ENCODE measurements at places on chromosomes 3 and 15.

GRCh38 chr3:185089751-185090150 is 63.1 kb downstream of the C3orf70 start:
- DNase-seq = no peak

- no peak for DNase-seq
Measured at GRCh38 chr3:111594205-111594604, 941 bp downstream of the ZBED2 start.

DNA sequence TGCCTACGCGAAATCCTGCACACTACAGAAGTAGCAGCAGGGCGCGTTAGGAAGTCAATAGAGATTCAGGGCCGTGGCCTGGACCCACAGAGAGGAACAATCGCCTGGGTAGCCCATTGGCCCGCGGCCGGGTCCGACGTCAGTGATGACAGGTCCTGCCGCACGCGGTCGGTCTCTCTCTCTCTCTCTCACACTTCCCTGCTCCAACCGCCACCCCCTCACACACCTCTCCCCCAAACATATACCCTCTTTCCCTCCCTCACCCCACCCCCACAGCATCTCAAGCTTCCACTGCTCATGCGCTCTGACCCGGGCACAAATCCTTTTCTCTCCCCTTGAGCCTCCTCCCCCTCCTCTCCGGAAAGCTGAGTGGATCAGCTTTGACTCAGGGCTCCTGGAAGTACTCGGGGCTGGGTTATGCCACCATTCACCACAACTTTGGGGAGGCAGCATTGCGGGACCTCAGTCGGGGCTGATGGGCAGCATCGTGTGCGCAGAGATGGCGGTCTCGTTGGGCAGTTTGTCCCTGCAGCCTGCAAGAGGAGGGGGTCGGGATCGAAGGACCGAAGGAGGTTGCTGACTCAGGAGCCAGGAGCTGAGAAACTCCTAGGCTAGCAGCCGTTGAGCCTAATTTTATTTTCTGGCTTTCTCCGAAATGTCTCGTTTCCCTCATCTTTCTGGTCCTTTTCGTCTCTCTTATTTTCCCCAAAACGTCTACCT is 9.0 kb downstream of the ZIC4 start:
- no peak for DNase-seq

DNA sequence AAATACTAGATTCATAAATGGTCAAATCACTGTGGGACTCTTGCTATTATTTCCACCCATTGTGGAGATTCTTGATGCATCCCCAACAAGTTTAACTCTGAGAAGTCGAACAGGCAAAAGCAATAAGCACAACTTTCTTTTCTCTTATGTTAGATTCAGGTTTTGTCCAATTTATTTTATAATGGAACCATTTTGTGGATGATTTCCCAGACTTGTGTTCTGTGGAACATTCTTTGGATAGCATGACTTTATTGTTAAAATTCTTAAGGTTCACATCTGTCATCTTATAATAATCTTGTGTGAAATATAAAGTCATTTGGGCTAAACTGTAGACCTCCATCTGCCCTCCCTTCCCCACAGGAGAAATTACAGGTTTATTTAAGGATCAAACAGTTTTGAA is 213.7 kb downstream of the LPP start:
- DNase-seq = no peak

DNA sequence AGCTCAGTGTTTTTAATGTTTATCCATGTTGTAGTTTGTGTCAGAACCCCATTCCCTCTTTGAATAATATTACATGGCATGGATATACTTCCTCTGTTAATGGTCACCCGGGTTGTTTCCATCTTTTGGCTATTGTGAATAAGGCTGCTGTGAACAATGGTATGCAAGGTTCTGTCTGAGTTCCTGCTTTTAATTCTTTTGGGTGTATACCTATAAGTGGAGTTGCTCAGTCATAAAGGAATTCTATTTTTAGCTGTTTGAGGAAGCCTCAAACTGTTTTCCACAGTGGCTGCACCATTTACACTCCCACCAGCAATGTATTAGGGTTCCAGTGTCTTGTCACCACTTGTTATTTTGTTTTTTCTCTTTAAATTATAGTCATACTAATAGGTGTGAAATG is 99.6 kb downstream of the SLC25A26 start:
- DNase-seq = no peak

GRCh38 chr3:11582191-11582968 is 61.3 kb downstream of the VGLL4 start:
- DNase-seq = no peak

Measured in activated CD8-positive, alpha-beta memory T cell treated with anti-CD3 and anti-CD28 coated beads for 4 hours (primary cell).